ENCODE measurements at places on chromosomes 7 and 10.

DNA sequence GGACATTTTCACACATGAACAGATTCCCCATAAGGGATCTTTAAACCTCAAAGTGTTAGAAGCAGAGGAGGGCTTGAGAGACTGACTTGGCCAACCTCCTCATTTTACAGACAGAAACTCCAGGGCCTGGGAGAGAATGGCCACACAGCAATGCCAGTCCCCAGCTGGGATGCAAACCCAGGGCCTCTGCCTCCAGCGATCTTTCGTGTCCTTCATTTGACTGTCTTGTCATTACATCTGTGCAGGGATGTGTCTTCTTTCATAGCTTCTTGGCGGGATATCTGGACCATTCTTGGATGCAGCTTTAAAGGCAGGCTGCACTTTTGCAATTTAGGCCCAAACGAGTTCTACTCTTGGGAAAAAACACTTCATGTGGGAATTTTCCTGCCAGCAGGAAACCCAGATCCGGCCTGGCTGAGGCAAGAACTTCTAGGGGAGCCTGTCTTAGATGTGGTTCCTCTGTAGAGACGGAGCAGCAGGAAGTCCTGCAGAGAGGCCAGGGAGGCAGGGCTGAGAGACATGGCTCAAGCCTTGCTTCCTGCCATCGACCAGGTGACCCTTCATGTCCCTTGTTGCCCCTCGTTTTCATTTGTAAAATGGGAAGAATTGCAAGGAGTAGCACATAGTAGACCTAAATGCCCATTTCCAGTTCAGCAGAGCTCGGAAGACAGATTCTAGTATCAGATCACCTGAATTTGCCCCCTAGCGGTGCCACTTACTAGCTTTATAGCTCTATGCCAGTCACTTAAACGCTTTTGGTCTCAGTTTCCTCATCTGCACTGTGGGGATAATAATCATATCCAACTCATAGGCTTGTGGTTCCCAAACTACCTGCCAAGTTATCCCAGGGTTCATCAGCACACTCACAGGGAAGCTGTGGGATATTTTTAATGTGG, 43.9 kb upstream of the SLC29A3 start:
- no peak for DNase-seq

DNA sequence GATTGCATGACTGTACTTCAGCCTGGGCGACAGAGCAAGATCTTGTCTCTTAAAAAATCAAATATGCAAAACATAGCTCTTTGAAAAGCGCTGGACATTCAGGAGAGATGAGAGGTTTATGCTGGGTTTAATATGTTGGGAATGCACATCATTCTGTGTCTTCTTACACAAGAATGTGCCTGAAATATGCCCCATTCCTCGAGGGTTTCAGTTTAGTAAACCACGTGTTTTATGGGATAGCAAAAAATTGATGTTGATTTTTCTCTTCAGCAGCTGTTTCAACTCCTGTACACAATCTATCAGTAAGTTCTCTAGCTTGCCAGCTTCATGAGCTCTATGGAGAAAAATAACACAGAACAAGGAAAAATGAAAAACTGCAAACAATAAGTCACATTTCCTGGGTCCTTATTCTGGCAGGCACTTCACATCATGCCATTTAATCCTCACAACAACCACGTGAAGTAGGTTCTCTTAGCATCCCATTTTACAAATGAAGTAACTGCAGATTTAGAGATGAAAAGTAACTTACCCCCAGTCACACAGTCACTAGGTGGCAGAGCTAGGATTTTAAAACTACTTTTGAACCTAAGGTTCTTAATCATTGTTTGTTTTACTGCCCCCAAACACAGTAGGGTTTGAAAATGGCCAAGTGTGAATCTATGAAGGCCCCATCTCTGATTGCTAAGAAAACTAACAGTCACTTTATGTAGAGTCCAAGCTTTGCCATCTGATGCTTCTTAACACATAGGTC, 423.6 kb downstream of the PHTF2 start:
- no peak for DNase-seq

DNA sequence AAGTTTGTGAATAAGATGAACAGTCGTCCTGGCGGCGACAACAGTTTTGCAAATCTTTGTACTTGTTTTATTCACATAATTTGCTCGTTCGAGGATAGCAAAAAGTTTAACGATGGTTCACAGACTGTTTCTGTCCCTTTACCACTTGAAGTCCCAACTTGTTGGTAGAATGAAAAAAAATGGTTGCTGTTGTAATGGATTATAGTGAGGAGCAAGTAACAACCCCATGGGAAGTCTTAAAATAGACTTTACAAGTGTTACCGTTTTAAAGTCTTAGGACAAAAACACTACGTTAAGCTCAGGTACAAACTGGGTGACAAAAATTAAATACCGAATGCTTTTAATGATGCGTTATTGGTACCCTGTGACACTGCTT, 589 bp downstream of the LSM8 start:
- DNase-seq, result no peak

DNA sequence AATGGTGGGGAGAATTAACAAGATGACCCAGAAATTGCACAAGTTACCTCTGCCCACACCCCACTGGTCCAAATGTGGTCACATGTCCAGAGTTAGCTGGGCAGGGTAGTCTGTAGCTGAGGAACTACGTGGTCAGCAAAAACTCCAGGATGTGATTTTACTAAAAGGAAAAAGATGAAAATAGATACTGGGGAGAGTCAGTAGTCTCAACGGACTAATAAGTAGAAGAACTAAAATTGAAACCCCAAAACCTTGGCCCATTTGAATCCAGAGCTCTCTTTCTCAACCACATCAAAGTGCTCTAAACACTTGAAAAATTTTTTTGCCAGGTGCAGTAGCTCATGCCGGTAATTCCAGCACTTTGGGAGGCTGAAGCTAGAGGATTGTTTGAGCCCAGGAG, 146.3 kb downstream of the SKIDA1 start:
- no peak for DNase-seq

GRCh38 chr7:98202367-98203195, 8.7 kb upstream of the BHLHA15 start:
- DNase-seq, result no peak

DNA sequence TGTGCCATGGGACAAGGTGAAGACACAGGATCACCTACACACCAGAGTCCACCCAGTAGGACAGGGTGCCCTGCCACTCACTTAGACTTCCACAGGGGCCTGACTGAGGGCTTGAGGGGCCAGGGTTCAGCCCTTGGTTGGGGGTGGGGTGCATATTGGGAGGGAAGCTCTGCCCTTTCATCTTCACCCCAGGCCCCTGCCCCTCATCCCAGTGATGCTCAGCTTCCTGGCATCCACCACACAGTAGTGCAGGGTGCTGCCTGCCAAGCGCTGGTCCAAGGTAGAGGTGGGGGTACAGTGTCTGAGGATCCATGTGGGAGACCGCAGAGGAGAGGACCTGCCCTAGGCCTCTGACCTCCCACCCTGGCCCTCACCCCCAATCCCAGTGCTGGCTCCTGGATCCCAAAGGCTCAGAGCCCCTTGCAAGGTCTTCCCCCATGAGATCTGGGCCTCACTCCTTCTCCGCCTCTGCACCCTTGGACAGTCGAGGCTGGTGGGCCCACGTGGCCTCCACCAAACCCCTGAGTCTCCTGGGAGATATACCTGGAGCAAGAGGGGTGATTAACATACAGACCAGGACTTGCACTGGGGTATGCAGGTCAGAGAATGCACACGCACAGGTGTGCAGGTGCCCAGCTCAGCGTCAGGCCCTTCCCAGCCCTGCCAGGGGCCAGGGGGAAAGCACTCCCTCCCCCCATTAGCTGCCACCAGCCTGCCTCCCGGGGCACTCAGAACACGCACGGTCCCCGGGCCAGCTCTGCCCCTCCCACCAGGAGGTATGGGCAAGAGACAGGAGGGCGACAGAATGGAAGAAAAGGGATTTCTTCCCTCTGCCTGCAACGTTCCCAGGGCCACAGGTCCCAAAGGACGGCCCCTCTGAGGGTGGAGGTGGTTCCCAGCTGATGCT, 8.6 kb upstream of the IRF5 start:
- DNase-seq, result no peak

GRCh38 chr7:41992881-41993867, 243.8 kb downstream of the GLI3 start:
- DNase-seq, result peak; percentile 73

DNA sequence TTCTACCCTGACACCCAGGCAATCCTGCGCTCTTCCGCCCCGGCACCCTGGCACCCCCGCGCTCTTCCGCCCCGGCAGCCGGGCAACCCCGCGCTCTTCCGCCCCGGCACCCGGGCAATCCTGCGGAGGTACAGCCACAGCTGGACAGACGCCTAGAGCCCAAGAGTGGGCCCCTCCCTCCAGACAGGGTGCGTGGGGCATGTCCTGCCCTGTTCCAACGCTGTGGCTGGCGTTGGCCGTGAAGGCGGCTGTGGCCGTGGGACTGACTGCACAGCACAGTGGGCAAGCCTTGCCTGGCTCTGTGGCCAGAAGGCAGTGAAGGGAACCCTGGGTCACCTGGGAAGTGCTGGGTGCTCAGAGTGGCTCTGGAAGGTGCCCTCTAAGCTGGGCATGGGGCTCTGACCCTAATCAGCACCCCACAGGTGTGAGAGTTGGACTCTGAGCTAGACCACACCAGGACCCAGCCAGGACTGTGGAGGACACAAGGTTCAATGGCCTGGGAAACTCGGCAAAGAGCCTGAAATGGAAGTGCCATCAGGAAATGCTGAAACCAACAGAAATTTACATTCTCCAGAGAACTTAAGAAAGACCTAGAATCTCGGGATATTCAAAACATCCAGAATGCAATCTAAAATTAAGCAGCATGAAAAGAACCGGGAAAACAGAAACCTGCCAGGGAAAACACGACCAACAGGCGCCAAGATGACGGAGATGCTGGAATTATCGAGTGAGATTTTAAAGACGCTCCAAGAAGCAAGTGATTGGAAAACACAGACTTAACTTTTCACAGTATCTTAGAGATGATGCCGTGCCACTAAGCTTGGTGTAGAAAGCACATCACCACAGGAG, 253.6 kb downstream of the ELFN1 start:
- no peak for DNase-seq

DNA sequence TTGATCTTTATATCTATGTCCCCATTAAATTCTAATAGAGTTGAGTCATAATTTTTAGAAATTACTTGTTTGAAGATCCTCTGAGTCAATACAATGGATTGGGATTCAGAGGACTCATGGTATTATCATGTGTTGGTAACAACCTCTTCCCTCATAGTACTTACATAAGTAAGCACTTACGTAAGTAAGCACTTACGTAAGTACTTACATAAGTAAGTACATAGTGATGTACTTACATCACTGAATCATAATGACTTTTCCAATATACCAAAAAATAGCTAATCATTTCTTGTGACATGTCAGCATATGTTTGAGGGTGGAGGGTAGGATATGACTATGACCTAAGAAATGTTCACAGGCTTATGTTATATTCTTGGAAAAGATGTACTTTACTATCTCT, 740.5 kb downstream of the SORCS1 start:
- no peak for DNase-seq

- peak; percentile 20 for DNase-seq
These were observed 2.0 kb downstream of the SRI start for GRCh38 chr7:88217675-88218428.

DNA sequence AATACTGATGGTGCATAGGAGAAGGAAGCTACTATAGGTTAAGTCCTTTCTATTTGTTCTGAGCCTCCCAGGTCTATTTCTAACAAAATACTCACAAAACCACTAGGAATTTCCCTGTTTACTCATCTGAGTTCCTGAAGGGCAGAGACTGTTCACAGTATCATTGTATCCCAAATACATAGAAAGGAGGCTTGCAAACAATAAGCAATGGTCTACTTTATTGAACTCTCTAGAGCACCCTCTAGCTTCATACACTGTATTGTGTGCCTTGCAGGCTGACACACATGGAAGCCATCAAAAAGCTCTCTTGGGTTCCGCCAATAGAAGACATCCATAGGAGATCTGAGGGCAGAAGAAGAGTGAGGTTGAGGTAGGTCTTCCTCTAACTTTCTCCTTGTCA, 826.1 kb downstream of the GRM8 start:
- no peak for DNase-seq

Data from eye (tissue), 1 donor.